ENCODE measurements at places on chromosomes 2 and 18.

- no peak for DNase-seq
Observed at GRCh38 chr2:200222791-200223190, 83.7 kb upstream of the SPATS2L start.

DNA sequence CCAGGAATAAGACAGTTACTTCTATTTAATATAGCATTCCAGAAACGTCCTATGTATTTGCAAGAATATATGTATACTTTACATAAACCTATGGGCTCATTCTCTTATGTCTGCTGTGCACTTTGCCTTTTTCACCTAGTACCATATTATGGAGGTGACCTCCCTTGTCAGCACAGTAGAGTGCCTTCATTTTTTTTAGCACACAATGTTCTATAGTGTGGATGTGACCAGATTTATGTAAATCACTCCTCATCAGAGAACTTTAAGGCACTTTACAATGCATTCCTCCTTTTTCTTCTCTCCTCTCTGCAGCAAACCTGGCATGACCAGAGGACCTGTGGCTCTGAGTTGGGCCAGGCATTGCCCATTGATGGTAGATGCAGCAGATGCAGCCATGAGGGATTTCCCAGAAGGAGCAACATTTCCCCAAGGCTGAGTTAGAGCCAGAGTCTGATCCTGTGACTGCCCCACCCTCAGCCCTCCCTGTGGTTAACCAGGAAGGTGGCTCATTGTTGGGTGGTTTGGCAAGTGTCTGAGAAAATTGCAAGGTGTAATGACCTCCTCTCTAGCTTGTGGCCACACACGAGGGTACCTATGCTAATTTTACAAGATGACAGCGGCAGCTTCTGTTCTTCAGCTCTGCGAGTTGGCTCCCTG, 76.5 kb upstream of the DLX2 start:
- DNase-seq: no peak

GRCh38 chr18:41266204-41266603, 688.8 kb upstream of the PIK3C3 start:
- no peak for DNase-seq

GRCh38 chr2:134391751-134392160, 137.9 kb downstream of the MGAT5 start:
- no peak for DNase-seq

DNA sequence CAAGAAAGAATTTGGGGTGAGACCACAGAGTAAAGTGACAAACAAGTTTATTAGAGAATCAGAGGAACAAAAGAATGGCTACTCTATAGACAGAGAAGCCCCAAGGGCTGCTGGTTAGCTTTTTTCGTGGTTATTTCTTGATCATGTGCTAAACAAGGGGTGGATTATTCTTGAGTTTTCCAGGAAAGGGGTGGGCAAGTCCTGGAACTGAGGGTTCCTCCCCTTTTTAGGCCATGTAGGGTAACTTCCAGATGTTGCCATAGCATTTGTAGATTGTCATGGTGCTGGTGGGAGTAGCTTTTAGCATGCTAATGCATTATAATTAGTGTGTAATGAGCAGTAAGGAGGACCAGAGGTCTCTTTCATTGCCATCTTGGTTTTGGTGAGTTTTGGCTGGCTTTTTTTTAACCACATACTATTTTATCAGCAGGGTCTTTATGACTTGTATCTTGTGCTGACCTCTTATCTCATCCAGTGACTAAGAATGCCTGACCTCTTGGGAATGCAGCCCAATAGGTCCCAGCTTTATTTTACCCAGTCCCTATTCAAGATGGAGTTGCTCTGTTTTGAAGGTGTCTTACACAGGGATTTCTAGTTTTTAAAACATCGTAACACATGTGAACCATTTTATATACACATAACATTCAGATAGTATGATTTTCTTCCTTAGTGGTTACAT, 77.8 kb downstream of the MYO1B start:
- DNase-seq: no peak

GRCh38 chr18:62245699-62246098, 58.6 kb downstream of the RELCH start:
- DNase-seq: no peak

GRCh38 chr2:44100351-44100750, 68.3 kb upstream of the PPM1B start:
- DNase-seq: no peak

Measured in NCI-H1694 (cell line).